ENCODE measurements at places on chromosomes 16 and 17. TPM values are rescaled to one million over a fixed set of nuclear protein-coding genes. Genes with fewer than 3 reads are reported as not detected.

GRCh38 chr17:1577182-1577581 lies 14.6 kb upstream of the PITPNA start:
- H3K27me3 ChIP-seq = no peaks in the 10 kb centered on the region
- no peaks in the 10 kb centered on the region for H3K36me3 ChIP-seq
- H3K27ac ChIP-seq = peak overlapping the region; percentile 62
- peaks cover 5% of the 10 kb centered on the region for H3K4me1 ChIP-seq

The CPHXL2 gene
- not detected for total RNA-seq

The LLGL2 gene
- 0.33 TPM for total RNA-seq

GRCh38 chr16:72362973-72363372 lies 191.0 kb upstream of the PMFBP1 start:
- H3K4me1 ChIP-seq = no peaks in the 10 kb centered on the region
- no peak overlapping the region for H3K27ac ChIP-seq
- no peak overlapping the region for H3K4me3 ChIP-seq

DNA sequence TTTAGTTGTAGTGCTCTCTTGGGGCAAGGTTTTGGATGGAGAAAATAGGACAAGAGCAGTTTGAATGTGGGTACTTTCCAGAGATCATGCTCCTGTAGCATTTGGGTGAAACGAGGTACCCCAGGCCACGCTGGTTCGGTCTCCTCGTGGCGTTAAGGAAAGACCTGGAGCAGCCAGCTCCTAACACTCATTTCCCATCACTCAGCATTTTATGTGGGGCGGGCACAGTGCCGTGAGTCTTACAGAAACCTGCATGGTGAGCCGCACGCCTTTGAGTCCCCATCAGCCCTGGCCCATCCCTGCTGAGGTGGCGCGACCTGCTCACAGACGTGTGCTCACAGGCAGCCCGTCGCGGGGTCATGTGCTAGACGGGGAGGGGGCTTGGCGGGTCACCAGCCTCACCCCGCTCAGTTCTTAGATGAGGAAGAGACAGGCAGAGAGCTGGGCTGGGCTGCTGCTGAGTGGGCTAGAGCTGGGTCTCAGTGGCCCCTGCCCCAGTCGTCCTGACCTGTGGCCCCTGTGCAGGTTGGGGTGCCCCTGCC lies 37.3 kb downstream of the TBCD start:
- peaks cover 3% of the 10 kb centered on the region for H3K4me1 ChIP-seq
- no peaks in the 10 kb centered on the region for H3K27me3 ChIP-seq
- no peak overlapping the region for H3K27ac ChIP-seq
- no peak for DNase-seq

DNA sequence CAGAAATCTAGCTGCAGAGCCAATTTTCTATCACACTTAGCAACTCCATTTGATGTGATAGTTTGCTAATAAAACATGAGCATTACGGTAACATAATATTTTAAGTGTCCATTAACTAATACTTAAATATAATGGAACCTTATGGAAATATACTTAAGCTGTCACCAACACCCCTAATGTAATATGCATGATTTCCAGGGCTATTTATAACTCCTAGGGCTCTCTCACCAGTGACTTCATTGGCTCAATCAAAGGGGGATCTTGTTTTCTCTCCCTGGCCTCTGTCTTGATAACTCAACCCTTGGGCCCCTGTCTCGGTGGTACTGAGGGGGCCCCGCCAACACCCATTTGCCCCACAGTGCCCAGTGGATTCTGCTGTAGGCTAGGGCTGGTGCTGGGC lies 170.4 kb downstream of the SALL1 start:
- no peaks in the 10 kb centered on the region for H3K4me1 ChIP-seq
- no peaks in the 10 kb centered on the region for H3K27me3 ChIP-seq
- no peak overlapping the region for H3K27ac ChIP-seq
- DNase-seq = no peak
- H3K36me3 ChIP-seq = no peaks in the 10 kb centered on the region

- no peak overlapping the region for H3K4me3 ChIP-seq
- peaks cover 2% of the 10 kb centered on the region for H3K4me1 ChIP-seq
- no peaks in the 10 kb centered on the region for H3K36me3 ChIP-seq
- DNase-seq = peak; percentile 78
- no peak overlapping the region for H3K27ac ChIP-seq
Observed at GRCh38 chr16:69865701-69866100, 85.4 kb upstream of the CLEC18A start.

DNA sequence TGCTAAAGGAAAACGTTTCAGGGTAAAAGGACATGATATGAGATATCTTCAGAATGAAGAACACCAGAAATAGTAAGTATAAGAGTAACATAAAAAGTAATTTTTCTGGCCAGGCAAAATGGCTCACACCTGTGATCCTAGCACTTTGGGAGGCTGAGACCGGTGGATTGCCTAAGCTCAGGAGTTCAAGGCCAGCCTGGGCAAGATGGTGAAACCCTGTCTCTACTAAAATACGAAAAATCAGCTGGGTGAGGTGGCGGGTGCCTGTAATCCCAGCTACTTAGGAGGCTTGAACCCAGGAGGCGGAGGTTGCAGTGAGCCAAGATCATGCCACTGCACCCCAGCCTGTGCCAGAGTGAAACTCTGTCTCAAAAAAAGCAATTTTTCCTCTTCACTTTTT lies 56.6 kb upstream of the NFAT5 start:
- no peak overlapping the region for H3K4me3 ChIP-seq
- no peaks in the 10 kb centered on the region for H3K4me1 ChIP-seq
- H3K27ac ChIP-seq = no peak overlapping the region
- DNase-seq = no peak

GRCh38 chr16:54696522-54696921 lies 234.1 kb upstream of the IRX5 start:
- H3K4me3 ChIP-seq = no peak overlapping the region
- H3K27ac ChIP-seq = no peak overlapping the region
- H3K4me1 ChIP-seq = no peaks in the 10 kb centered on the region

- peaks cover 13% of the 10 kb centered on the region for H3K36me3 ChIP-seq
- peak overlapping the region; percentile 50 for H3K4me3 ChIP-seq
- H3K4me1 ChIP-seq = peaks cover 13% of the 10 kb centered on the region
Observed at GRCh38 chr17:2337544-2338314, 428 bp downstream of the SGSM2 start.

The SLFN12 gene
- 26.2 TPM for total RNA-seq

- peaks cover 2% of the 10 kb centered on the region for H3K27me3 ChIP-seq
- no peak overlapping the region for H3K27ac ChIP-seq
- no peaks in the 10 kb centered on the region for H3K4me1 ChIP-seq
- H3K36me3 ChIP-seq = no peaks in the 10 kb centered on the region
- H3K4me3 ChIP-seq = no peak overlapping the region
Observed at GRCh38 chr17:49046912-49047311, 49.7 kb downstream of the IGF2BP1 start.

The NPTX1 gene
- 31.2 TPM for total RNA-seq

- H3K36me3 ChIP-seq = no peaks in the 10 kb centered on the region
- no peak for DNase-seq
- H3K4me1 ChIP-seq = no peaks in the 10 kb centered on the region
- no peak overlapping the region for H3K4me3 ChIP-seq
- no peak overlapping the region for H3K27ac ChIP-seq
Observed at GRCh38 chr17:33572615-33573014, 279.5 kb upstream of the ASIC2 start.

Measured in fibroblast of lung (primary cell).